ENCODE measurements at places on chromosomes 11 and 22. TPM values are rescaled to one million over a fixed set of nuclear protein-coding genes. Genes with fewer than 3 reads are reported as not detected.

GRCh38 chr11:29448246-29448877, 568.5 kb downstream of the KCNA4 start:
- DNase-seq = peak; percentile 51

GRCh38 chr11:110031171-110031570, 62.0 kb upstream of the ZC3H12C start:
- DNase-seq = no peak

Gene SYCE3
- not detected for total RNA-seq

DNA sequence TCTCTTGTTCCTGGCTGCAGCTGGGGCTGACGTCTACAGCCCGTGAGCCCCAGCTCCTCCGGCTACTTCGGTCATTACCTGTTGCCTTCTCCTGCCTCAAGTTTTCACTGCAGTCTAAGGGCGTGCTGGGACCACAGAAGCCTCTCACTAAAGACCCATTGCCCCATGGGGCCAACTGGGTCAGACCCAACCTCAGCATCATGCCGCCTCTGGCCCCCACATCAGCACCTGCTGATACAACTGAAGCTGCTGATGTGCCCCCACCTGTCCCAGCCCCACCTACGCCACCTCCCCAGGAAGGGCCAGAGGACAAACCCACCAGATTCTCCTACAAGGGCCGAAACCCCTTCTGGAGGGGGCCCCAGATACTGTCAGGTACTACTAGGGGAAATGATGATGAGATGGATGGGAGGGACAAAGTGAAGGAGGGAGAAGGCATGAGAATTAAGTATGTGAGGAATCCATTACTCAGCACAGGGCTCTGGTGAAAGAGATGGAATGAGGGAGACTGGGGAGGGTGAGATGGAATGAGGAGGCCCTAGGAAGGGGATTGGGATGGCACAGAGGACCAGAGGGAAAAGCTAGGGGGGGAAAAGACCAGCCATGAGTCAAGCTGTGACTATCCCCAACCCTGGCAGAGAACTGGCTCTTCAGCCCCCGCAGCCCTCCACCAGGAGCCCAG, 5.1 kb downstream of the C11orf42 start:
- DNase-seq = no peak

DNA sequence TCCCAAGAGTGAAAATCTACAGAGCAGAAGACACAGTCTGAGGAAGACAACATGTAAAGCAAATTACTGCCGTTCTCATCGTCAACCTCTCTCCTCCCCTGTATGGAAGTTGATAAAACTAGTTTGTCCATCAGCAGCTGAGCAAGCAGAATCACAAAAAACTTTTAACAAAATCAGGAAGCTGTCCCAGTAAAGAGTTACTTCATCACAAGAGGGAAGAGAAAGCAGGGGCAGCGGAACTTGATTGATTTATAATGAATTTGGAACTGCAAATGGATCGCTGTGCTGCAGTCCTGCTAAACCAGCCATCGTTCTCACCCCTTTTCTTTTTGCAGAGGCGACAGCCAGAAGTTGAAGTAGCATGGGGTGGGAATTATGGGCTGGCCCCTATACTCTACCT, 13.7 kb upstream of the UCP3 start:
- no peak for DNase-seq

DNA sequence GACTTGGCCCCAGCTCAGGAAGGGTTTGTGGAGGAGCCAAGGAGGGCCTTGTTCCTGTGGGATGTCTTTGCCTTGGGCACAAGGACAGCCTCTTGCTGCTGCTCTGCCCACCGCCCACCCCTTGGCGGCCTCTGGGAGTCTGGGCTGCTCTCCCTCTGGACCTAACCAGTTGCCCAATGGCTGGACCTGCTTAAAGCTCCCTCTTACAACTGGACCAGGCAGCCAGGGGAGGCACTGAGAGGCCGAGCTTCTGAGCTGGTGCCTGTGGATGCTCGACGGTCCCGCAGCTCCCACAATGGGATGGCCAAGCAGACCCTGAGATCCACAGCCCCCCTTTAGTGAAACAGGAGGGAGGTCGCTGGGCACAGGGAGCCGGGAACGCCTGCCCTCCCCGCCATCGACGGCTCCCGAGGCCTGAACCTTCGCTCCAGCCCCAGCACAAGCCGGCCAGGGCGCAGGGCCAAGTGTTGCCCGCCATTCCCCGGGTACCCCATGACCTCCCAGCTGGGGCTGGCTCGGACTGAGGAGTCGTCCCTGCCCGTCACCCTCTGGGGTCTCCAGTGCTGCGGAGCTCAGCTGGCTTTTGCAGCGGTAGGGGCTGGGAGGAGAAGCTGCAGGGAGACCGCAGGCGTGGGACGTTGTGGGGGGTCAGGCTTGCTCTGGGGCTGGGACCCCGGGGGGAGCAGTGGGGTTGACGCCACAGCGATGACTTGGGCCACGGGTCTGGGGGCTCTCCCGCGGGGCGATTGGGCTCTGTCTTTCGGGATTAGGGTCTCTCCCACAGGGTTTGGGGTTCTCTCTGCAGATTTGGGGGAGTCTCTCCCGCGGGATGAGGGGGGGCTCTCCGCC, 584 bp upstream of the GAL start:
- no peak for DNase-seq

DNA sequence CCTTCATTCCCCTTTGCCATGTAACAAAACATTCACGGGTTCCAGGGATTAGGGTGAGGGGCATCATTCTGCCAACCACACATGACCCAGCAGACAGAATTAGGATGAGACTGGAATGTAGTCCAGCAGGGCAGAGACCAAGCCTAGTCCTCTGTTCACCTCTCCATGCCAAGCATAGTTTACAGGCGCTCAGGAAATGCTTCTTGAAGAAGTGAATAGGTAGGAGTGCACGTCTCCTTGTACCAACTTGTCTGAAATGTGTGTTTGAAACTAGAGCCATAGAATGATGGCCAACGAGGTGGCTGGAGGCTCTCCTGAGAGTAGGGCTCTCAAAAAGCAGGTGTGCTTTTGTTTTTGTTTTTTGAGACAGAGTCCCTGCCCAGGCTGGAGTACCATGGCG, 8.2 kb downstream of the SPINDOC start:
- no peak for DNase-seq

- DNase-seq = no peak
These were observed 102.1 kb downstream of the NECTIN1 start for GRCh38 chr11:119626871-119627270.

Gene STX3
- total RNA-seq = 75.8 TPM

Gene APLP2
- 95.1 TPM for total RNA-seq

DNA sequence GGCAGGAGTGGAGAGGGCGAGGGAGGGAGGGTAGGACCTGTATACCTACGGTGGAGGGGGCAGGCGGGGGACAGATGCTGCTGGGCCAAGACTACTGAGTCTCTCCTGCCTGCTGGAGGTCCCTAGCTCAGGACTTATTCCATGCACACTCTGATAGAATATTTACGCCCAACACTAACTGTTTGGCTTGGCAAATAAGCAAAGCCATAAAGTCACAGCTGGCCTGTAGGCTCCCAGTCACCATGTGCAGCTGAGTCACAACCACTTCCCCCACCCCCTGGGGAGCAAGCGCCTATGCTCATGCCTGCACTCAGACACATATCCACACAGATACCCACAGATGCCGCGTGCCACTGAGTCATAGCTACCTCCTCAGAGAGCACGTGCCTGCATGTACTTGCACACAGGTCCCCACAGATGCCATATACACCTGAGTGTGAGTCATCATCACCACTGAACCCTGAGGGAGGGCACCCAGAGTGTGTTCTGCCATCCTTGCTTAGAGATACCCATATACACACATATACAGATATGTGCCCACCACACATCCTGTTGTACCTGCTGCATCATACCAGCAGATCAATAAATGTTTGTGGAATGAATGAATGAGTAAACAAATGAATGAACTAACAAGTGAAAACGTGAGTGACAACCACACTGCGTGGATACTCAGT, 95.8 kb downstream of the SWAP70 start:
- DNase-seq = peak; percentile 89

DNA sequence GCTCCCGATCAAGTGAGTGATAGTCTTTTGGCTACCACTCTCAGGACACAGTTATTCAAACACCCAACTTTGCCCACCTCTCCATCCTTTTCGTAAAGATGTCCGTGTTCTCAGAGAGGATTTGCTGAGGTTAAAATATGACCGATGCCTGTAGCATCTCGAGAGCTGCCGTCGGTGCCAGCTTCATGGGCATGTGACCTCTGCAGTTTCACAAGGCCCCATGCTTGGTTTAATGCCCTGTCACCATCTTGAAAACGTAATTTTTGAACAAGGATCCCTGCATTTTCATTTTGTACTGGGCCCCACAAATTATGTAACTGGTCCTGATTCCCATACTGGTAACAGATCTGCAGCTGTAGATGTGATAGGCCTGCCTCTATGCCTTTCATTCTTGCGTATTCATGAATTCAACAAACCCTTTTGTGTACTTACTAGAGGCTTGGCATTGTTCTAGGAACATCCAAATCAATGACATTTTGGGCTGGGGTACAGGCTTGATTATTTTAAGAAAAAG, 85.1 kb downstream of the BMAL1 start:
- no peak for DNase-seq

GRCh38 chr22:29473001-29473400, 7.0 kb upstream of the NEFH start:
- DNase-seq = no peak

Gene INS
- total RNA-seq = not detected

GRCh38 chr11:117973503-117973860, 12.7 kb upstream of the IL10RA start:
- no peak for DNase-seq

- DNase-seq = no peak
These were observed 183.9 kb upstream of the SYN3 start for GRCh38 chr22:33242078-33242477.

Gene TMEM45B
- total RNA-seq = not detected

Gene PHLDA2
- 11.1 TPM for total RNA-seq

- DNase-seq = no peak
These were observed 11.9 kb upstream of the TMEM218 start for GRCh38 chr11:125123194-125123946.

Gene SCUBE1
- 0.05 TPM for total RNA-seq

DNA sequence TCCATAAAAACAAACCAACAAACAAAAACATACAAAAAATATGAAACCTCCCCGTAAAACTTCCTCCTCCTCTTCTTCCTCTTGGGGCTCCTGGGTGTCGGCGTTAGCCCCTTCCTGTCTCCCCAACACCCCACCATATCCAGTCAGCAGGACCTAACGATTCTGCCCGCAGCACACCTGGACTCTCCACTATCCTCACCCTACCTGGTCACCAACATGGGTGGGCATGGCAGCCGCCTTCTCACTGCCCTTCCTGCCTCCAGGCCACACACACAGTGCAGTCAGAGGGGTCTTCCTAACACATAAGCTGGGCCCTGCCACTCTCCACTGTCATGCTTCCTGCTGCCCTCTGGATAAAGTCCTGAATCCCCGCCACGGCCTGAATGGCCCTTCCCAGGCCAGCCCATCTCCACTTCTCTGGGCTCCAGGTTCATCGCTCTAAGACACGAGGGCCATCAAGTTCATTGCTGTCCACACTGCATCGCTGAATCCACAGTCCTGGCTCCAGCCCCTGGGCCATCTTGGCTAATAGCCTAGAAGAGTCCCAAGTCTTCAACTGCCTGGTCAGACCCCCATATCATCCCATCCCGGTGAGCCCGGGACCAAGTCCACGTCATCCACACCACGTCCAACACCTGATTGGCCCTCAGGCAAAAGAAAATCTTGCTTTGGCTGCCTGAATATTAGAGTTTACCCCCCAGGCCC, 76.2 kb downstream of the IGLL1 start:
- DNase-seq = no peak

- no peak for DNase-seq
These were observed 3.4 kb upstream of the ASCL2 start for GRCh38 chr11:2273771-2274170.

Gene BATF2
- total RNA-seq = 0.45 TPM

DNA sequence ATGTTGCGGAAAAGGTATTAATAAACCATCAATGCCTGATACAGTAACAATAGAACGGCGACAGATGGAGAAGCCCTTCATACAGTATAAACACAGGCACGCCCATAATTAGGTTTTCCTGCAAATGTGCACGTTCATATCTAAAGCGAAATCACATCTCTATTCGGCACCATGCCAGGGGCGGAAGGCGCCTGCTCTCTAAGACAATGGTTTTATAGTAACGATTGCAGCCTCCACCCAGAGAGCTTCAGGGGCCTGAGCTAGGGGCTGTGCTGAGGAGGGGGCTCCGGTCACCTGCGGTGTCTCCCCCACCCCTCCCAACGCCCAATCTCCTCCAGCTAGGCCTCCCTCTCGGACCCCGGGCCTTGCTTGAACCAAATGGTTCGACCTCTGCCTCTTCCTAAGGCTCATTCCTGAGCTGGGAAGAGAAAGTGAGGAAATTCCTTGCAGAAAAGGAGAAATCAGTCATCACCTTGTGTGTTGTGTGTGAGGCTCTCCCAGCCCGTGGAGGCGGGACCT, 9.6 kb downstream of the KRTAP5-5 start:
- no peak for DNase-seq

GRCh38 chr11:124674571-124674970, 867 bp downstream of the SPA17 start:
- no peak for DNase-seq

DNA sequence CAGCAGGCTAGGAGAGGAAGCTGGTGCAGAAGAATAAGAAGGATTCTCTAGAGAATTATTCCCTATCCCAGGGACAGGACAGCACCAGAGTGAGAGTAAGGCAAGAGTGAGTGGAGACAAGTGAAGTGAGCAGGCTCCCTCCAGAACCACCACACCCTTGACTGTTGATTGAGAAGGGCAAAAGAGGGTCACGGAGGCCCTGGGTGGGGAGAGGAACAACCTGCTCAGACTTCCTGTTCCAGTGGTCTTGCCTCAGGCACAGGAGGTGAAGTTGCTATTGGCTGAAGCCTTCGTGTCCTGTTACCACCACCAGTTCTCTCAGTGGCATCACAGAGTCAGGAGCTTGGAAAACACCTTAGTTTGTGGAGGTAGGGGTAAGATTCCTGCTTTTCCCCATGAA, 51.7 kb upstream of the CCDC89 start:
- DNase-seq = no peak

GRCh38 chr11:60040109-60040508, at the start of gene OOSP2:
Gene OOSP2 (plus strand): TSS chr11:60040409. CDS start chr11:60040460, 51 bp downstream.
- DNase-seq = no peak

Gene TSPAN32
- total RNA-seq = not detected

GRCh38 chr22:41512421-41513194, 31.7 kb downstream of the POLR3H start:
- DNase-seq = no peak

Gene KCTD14
- total RNA-seq = 0.80 TPM

Gene STK33
- not detected for total RNA-seq

Data from SK-MEL-5 (cell line).